ENCODE measurements at places on chromosomes 1 and 21.

- DNase-seq, result no peak
Observed at GRCh38 chr1:61399199-61399598, 316.8 kb downstream of the NFIA start.

DNA sequence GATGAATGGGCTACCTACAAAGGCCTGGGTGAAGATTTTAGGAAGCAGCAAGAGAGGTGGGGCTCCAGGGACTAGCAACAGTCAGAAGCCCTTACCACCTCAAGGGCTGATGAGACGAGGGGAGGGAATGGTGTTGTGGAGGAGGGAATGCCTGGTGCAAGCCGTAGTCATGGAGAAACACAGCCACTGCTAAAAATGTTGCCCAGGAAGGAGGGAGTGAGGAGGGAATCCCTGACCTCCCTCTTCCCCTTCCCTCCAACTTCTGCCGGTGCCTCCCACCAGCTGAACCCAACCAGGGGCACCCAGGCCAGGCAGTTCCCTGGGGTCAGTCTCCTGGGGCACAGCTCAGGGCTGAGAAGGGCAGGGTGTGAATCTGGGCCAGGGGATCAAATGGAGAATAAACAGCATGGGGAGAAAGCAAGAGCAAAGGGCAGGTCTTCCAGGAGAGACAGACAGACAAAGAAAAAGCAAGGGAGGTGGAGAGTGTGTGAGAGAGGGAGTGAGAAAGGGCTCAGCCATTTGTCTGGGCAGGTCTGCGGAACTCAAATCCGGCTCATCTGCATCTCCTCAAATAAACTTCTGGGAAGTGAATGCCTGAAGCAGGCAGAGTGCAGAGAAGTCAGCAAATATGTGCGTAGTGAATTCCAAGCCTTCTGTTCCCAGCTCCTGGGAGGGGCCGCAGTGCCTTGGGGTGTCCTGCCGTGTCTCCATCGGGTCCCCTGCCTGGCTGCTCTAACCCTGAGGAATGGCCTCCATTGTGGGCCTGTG is 27.1 kb upstream of the POU3F1 start:
- DNase-seq, result no peak

- no peak for DNase-seq
Observed at GRCh38 chr1:59687081-59687480, 127.7 kb upstream of the HOOK1 start.

DNA sequence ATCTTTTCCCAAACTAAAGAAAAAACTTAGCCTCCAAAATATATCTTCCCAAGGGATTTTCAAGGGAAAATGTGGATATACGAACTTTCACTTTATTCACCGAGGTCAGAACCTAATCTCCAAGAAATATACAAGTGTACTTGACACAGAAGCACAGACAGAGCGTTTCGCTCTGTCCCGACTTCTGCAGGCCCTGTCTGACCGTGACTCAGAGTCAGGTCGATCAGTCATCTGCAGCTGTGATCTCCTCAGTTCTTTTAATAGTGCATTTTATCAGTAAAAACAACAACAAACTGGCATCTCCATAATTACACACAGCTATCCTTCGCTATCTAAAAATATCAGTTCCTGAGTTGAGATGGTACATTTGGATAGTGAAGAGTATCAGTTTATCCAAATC is 226.6 kb downstream of the TM2D1 start:
- DNase-seq, result no peak

- DNase-seq, result no peak
Observed at GRCh38 chr1:21305900-21306189, 15.6 kb upstream of the ECE1 start.

- no peak for DNase-seq
Observed at GRCh38 chr1:64100791-64101190, 102.6 kb upstream of the UBE2U start.

Data from NCI-H1105 treated with DMSO at 0.1 percent for 48 hours (cell line).